ENCODE measurements at places on chromosomes 4 and X.

- peak; percentile 2 for DNase-seq
Measured at GRCh38 chr4:27716693-27717430, 856.2 kb downstream of the STIM2 start.

- DNase-seq = no peak
Measured at GRCh38 chr4:62199291-62199810, 999.2 kb downstream of the ADGRL3 start.

DNA sequence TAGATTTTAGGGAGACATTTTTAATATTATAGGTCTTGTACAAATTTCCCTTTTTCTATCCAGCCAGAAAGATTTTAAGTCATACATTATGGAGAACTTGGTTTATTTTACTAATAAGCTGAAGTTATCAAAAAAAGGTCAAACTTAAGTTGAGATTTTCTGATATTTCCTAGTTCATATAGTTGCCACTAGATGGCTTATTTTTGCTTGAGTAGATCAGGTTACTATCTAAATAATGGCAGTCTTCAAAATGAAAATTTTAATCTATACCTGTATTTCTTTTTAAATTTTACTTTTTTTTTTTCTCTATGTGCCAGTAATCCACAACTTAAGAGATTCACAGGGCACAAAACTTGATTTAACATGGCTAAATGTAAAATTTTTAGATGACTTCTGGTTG lies 52.3 kb downstream of the USP9X start:
- DNase-seq = no peak

DNA sequence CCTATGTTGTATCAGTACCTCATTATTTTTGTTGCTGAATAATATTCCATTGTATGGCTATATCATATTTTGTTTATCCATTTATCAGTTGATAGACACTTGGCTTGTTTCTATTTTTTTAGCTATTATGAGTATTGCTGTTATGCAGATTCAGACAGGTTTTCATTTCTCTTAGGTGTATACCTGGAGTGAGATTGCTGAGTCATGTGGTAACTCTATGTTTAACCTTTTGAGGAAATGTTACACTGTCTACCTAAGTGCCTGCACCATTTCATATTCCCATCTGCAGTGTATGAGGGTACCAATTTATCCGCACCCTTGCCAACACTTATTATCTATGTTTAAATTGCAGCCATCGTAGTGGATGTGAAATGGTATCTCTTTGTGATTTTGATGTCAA lies 43.0 kb upstream of the SH3RF1 start:
- no peak for DNase-seq

- DNase-seq = no peak
Measured at GRCh38 chr4:184751585-184751956, 17.7 kb upstream of the CENPU start.

- no peak for DNase-seq
Measured at GRCh38 chrX:154131955-154132354, 12.1 kb upstream of the OPN1LW start.

GRCh38 chr4:20347531-20347930 lies 95.8 kb downstream of the SLIT2 start:
- peak; percentile 36 for DNase-seq

DNA sequence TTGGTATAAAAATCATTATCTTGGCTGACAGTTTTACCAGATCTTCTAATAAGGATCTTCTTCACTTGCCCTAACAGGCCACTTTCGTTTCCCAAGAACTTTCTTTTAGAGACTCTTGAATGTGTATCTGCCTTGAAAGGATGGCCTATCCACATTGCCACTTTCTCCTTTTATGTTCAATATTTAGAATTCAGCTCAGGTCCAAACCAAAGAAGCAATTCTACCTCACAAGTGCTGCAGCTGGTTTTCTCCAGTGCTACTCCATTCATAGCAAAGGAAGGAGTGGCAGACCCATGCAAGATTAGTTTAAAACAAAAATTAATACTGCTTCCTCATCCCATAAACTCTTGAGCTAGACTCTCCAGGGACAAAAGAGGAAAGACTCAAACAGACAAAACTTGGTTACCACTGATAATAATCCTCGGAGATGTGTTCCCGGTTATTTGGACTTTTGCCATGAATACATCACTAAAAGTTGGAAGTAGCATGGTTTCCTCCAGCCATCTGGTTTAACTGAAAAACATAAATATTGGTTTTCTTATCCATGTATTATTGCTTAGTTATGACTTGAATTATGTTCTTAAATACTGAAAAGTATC lies 401.8 kb downstream of the PABPC4L start:
- no peak for DNase-seq

- no peak for DNase-seq
Measured at GRCh38 chr4:89072921-89073320, 15.9 kb upstream of the FAM13A start.

DNA sequence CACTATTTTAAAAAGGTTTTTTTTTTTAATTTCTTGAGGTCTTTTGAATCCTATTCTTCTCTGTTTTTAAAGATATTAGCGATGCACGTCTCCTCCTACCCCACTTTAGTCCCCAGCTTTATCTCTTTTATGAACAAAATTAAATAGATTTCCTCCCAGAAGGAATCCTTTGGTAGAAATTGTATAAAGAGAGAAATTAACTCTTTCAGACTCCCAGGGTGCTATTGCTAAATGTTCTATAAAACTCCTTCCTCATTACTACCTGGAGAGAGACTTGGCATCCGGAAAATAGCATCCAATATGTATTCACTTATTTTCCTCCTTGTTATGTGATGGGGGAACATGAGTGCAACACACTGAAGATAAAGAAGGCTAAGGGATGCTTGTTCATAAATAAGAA lies 16.5 kb upstream of the PACRGL start:
- no peak for DNase-seq

GRCh38 chr4:172207886-172208285 lies 394.7 kb downstream of the GALNTL6 start:
- no peak for DNase-seq

DNA sequence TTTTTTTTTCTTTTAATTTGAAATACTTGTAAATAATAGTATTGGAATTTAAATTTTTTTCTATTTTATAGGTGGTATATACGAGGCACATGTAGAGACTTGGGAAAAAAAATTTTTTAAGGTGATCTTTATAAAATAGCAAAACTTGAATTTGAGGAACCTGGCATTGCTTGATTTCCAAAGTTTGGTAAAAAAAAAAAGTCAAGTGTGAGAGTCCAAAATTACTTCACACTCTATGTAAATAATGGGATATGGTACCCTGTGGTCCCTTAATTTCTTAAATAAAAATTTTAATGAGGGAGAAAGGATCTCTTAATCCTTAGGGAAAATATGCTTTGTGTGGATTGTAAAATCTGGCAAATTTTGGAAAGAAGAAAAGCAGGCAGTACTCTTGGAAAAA lies 19.0 kb downstream of the SPRY1 start:
- no peak for DNase-seq
